Activated naive CD4-positive, alpha-beta T cell (primary cell): ENCODE measurements at places on chromosomes 2 and 18.

GRCh38 chr18:3179430-3180089 lies 40.2 kb downstream of the MYOM1 start:
- DNase-seq: no peak

DNA sequence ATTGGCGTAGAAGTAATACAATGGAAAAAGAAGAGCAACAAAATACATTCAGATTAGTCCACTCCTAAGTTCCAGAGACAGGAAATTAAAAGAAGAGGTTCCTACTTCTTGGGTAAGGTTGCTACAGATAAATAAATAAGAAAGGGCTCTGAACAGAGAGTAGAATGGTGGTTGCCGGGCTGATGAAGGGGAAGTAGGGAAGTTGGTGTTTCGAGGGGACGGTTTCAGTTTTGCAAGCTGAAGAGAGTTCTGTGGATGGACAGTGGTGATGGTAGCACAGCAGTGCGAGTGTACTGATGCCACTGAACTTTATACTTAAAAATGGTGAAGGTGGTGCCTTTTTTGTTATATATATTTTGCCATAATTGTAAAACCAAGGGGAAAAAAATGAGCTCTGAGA lies 48.2 kb downstream of the CABYR start:
- no peak for DNase-seq

- no peak for DNase-seq
Measured at GRCh38 chr2:148670773-148671172, 26.2 kb downstream of the EPC2 start.

DNA sequence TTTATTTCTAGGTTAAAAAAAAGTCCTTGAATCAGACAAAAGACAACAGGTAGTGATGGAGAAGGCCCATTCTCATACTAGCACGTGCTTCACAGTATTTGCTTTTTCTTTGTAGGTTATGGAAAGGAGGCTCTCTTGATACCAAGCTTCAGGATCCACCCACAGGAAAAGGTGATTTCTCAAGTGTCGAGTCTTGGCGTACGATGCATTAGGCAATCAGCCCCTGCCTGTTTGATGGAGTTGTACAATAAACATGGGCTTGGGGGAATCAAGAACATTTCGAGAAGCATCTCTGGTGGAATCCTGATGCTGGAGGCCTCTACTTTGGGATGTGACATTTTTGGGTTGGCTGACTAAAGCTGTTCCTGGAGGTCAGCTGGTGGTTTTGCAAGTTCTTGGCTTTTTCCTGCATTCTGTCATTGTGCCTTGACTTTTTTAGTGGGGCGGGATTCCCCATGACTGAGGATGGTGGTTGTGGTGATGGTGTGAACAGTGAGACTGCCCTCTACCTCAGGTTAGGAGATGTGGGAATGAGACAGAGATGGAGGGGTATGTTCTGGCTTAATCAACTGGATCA lies 231.5 kb upstream of the SPRED2 start:
- DNase-seq: no peak

DNA sequence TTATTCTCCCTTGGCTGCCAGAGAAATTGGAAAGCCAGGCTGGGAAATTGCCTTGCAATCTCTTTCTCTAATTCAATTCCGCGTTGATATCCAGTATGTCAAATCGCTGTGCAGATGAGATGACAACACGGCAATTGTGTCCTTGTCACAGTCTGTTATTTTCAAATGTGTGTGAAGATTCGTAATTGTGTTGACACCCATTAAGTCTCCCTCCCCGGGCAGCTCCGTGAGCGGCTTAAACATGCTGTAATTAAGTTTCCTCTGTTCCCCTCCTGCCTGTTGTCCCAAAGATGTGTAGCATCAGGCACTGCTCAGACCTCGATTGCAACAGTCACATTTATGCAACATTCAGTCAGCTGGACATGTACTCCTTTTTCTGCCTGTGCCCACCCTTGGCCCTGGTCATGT lies 209.5 kb downstream of the LPIN1 start:
- DNase-seq: no peak

DNA sequence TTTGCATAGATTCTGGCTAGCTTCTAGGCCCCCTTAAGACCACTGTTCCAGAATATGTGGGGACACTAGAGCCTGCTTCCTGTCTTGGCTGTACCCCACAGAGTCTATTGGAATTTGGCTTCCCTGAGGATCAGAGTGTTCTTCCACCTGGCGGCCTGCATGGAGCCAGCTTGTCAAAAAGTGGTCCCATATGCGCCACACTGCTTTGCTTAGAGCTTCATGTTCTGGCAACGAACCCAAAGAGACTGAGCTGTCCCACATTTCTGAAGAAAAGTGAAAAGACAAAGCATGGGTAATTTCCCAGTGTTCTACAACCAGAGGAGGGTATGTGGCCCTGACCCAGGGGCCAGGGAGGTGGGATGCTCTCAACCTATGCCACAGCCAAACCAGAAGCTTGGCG lies 52.7 kb upstream of the FZD7 start:
- DNase-seq: no peak

DNA sequence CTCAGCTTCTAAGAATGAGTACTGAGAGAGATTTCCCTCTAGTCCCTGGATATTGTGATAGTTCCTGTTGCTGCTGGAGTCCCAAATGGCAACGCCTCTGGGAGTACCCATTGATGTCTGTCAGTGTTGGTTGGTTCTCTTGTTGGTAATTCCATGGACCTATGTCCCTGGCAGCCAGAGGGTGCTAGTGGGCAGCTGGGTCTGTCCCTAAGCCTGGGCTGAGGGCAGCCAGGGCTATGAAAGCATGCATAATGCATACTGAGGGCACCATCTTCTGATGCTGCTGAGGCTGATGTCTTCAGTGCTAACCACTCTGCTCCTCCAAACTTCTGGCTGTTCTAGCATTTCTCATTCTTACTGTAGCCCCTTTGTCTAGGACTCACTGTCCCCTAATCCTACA lies 35.9 kb downstream of the NABP1 start:
- no peak for DNase-seq

- no peak for DNase-seq
Measured at GRCh38 chr2:196983934-196984333, 57.4 kb upstream of the PGAP1 start.

GRCh38 chr2:88654714-88655113 lies 27.4 kb upstream of the EIF2AK3 start:
- no peak for DNase-seq

DNA sequence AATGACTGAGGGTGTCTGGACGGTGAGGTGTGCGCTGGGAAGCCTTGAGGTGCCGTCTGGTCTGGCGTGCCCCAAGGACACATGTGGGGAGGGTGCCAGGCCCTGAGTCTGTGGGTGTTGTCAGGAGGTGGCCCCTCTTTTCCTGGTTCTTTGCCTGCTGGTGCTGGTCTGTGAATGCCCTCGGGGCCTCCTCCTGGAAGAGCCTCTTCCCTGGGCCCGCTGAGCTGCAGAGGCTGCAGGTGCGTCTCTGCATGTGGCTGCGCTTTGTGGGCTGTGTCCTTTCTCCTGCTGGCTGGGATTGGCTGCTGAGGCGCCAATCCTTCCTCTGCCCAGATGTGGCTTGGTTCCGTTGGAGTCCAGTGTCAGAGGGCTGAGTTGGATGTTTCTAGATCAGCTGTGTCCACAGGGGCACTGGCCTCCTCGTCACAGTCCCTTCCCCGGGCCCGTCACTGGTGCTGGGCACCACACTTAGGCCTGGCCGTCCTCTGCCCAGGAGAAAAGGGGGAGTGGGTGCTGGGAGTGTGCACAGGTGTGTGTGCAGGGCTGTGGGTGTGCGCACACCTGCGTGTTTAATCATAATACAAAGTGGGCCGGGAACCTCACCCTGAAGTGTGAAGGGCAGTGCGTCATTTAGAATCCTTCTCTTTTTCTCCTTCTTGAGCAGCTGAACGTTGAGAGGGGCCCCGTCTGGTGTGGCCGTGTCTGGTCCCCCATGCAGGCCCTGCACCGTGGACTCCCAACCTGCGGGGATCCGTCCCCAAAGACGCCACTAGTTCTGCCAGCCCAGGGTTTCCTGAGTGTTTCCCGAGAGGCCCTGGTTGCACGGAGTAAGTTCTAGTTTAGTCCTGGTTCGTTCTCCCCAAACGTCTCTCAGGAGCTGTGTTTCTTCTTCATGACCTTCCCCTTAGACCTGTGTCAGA lies 35.5 kb downstream of the RTP5 start:
- no peak for DNase-seq

DNA sequence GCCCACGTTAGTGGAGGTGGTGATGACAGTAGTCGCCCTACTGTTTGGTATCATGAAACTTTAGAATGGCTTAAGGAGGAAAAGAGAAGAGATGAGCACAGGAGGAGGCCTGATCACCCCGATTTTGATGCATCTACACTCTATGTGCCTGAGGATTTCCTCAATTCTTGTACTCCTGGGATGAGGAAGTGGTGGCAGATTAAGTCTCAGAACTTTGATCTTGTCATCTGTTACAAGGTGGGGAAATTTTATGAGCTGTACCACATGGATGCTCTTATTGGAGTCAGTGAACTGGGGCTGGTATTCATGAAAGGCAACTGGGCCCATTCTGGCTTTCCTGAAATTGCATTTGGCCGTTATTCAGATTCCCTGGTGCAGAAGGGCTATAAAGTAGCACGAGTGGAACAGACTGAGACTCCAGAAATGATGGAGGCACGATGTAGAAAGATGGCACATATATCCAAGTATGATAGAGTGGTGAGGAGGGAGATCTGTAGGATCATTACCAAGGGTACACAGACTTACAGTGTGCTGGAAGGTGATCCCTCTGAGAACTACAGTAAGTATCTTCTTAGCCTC lies 16.2 kb downstream of the MSH6 start:
- no peak for DNase-seq

DNA sequence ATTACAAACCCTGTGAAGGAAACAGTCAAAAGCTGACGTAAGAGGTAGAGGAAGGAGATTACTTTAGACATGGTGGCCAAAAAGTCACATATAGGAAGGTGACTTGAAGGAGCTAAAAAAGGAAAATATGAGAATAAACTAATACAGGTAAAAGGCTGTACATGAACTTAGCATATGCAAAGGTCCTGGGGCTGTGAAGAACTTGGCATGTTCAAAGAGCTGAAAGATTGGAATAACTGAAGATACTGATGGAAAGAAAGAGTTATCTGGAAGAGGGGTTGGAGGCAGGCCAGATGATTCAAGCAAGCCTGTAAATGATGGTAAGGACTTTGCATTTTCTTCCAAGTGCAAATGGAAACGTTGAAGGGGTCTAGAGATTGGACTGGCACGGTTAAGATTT lies 13.2 kb downstream of the IL36A start:
- DNase-seq: no peak

- no peak for DNase-seq
Measured at GRCh38 chr2:40535972-40536371, 84.1 kb upstream of the SLC8A1 start.

DNA sequence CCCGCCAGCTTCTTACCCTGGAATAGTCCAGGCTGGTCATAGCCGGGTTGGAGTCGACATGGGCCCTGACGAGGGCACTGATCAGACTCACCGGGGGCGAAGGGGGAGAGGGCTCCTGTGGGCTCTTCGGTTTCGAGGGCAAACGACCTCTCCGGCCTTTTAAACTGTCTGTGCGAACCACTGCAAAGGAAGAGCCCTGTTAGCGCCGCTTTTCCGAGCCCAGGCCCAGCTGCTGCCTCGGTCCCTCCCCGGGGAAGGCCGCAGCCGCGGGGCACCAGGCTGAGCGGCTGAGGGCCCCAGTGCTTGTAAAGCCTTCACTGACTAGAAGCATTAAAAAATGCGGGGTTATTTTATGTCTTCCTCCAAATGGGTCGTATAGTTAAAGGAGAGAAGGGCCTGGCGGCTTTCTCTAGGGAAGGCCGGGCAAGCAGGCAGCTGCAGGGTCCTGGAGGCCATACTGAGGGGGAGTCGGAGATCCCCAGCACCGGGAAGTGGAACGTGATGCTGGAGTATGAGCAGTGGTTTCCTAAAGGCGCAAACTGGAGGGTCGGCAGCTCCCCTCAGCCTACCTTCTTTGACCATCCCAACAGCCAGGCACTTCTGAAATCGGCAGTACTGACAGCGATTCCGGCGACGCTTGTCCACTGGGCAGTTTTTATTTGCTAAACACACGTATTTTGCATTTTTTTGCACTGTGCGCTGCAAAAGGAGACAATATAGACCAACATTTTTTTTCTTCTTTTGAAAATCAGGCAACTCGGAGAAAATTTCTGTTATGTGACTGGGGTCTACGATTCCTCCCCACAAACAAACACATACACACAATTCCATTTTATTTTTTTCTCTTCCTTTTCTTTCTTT lies 4.5 kb downstream of the NR4A2 start:
- DNase-seq: no peak

DNA sequence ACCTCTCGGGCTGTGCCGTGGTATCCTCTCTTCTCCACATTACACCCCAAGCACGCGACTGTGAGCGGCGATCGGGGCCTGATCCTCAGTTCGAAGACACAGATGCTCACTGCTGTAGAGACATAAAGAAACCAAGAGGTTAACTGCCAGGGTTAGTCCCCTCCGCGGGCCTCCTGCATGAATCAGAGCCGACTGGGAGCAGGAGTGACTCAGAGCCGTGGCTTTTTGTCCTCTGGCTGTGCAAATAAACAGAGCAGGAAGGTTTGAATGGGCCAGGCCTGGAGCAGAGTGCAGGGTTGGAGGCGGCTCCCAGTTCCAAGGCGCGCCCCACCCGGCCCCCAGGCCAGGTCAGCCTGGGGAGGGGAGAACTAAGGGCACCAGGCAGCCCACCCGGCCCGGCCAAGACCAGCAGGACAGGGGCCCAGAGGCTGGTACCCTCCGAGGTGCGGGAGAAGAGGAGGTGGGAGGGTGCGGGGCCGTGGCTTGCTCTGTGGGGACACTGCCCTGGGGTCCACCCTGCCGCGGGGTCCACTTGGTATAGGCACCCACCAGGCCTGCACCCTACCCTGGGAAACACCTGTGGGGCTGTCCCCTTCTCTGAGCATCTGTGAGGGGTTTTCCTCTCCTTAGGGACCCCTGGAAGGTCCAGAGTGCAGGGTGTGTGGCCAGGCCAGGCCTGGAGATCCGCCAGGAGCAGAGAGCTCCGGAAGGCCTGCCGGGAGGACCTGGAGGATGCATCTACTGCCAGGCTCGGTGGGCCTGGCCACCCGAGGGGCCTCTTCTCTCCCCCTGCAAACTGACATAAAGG lies 16.5 kb downstream of the TWIST2 start:
- no peak for DNase-seq

GRCh38 chr18:63936156-63936931 lies 12.8 kb upstream of the HMSD start:
- no peak for DNase-seq

DNA sequence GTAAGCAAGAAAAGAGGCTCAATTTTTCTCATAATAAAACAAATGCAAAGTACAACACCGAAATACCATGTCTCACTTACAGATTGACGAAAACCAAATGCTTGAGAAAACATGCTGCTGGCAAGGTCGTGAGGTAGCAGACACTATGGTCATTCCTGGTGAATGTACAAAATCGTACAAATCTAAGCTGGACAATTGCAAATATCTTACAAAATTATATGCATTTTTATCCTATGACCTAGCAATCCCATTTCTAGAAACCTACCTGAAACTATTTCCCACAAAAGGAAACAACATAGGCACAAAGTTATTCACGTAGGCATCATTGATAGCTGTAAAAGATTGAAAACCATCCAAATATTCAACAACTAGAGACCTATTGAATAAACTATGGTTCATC lies 54.0 kb downstream of the SCG2 start:
- no peak for DNase-seq

DNA sequence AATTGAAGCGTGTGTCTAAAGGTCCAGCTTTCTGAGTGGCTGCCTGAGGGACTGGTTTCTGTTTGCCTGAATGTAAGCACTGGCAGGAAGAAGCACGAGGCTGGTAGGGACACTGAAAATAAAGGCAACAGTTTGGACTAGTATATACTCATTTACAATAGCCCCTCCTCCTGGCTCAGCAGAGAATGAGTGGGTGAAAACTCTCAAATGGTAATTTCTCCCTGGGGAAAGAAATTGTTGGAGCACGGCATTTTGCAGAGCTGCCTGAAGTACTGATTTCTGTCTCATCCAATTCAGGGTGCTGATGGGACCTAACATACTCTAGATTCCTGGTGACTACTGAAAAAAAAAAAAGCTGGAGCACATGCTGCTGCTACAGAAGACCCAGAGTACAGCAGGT lies 17.3 kb upstream of the SPP2 start:
- DNase-seq: no peak
